ENCODE measurements at places on chromosomes 2 and 18.

DNA sequence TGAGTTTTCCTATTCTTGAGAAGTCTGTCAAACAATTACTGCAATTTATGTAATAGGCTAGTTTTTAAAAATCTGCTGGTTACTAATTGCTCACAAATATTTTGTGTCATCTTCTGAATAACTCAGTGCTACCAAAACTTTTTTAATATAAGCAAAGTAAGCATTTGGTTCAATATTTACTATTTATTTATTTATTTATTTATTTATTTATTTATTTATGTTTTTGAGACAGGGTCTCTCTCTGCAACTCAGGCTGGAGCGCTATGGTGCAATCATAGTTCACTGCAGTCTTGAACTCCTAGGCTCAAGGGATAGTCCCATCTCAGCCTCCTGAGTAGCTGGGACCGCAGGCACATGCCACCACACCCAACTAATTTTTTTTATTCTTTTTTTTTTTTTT lies 60.4 kb upstream of the CDH20 start:
- DNase-seq = no peak

DNA sequence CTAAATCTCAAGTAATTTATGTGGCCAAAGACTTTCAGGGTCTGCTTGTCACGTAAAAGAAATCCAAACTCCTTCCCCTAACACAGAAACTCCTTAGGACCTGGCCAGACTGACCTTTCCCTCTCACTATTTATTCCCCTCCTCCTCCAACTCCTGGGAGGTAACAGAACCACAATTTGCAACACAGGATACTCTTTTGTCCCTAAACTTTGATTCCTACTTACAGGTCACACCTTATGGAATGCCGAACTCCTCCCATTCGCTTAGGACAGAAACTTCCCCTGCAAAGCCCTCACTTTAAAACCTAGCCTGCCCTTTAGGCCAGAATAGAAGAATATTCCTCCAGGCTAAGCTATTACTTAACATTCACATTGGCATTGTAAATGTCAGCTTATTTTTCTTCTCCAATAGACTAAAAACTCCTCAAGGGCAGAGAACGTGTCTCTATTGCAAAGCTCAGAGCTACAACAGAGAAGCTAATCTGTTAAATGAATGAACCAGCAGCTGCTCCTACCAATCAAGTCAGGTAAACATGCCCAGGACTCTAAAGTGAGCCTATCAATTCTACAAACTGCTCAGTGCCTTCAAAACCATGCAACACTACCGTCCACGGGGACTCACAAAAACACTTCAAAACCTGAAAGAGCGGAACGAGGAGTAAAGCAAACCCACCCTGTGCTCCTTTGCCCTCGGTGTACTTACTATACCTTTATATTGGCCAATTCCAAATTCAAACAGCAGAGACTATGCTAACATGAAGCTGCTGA lies 6.1 kb downstream of the INO80D start:
- DNase-seq = no peak

GRCh38 chr2:77813599-77813998 lies 291.4 kb upstream of the LRRTM4 start:
- DNase-seq = no peak

GRCh38 chr18:45255197-45255890 lies 359.9 kb upstream of the SLC14A2 start:
- DNase-seq = no peak

- no peak for DNase-seq
Measured at GRCh38 chr18:41585512-41585911, 369.5 kb upstream of the PIK3C3 start.

DNA sequence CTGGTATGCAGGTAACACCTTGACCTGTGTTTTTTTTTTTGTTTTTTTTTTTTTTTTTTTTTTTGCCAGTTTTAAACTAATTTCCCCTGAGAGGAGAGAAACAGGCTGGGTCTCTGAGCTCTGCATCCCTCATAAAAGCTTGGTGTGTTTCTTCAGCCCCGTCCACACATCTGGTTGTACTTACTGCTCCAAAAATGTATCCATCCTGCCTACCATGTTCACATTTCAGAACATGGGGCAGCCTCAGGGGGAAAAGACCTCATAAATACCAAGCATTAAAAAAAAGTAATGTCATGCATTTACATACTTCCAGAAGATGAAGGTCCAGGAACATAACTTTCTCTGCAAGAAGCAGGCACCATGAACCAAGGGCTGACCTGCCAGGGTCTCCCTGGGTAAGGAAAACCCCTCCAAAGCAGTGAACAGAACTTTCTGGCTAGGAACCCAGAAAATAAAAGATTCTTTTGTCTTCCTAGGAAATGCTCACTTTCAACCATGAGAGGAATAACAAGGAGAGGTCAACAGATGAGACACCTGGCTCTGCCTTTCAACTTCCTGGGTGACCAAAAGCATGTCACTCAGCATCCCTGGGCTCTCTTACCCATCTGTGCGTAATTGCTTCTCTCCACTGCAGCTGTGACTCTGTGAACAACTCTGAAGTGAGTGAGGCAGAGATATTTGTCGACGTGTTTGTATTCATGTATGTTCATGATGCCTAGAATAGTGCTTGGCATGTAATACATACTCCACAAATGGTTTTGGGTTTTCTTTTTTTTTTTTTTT lies 118.6 kb downstream of the MCFD2 start:
- no peak for DNase-seq

GRCh38 chr2:65017335-65017734 lies 28.1 kb downstream of the SLC1A4 start:
- peak; percentile 86 for DNase-seq

DNA sequence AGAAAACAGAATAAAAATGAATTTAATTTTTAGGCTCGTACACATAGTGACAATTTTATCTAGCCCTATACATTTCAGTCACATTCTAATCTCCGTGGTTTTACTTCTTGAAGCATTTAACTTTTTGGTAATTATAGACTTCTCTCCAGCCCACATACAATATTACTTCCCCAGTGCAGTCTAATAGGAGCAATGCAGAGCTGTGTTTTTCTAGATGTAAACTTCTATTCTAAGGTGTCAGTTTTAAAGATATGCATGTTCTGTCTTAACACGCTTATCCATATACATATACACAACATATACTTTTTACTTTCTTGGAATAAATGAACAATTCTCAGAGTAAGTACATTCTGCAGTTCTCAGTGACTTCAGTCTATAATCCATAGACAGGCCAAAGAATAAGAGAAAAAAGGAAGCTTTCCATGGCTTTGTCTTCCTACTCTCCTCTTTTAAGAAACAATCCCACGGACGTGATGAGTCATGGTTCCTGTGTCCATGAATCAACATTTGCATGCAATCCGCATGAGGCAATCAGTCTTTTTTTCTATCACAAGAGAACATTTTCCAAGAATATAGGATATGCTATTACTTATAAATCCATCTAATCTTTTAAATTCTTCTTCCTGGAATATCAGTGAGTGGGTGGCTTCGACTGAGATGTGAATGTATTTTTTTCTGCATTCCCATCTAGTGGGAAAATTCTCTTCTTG lies 42.8 kb downstream of the CCDC102B start:
- peak; percentile 95 for DNase-seq

- no peak for DNase-seq
Measured at GRCh38 chr2:174787487-174788205, 23.4 kb upstream of the CHRNA1 start.
